GM04503 (cell line): ENCODE measurements at places on chromosomes 5 and 9.

- DNase-seq = peak; percentile 95
These were observed 568.0 kb upstream of the KLF4 start for GRCh38 chr9:108057421-108058134.

- no peak for DNase-seq
These were observed 60.9 kb upstream of the SLC2A8 start for GRCh38 chr9:127336086-127336485.

DNA sequence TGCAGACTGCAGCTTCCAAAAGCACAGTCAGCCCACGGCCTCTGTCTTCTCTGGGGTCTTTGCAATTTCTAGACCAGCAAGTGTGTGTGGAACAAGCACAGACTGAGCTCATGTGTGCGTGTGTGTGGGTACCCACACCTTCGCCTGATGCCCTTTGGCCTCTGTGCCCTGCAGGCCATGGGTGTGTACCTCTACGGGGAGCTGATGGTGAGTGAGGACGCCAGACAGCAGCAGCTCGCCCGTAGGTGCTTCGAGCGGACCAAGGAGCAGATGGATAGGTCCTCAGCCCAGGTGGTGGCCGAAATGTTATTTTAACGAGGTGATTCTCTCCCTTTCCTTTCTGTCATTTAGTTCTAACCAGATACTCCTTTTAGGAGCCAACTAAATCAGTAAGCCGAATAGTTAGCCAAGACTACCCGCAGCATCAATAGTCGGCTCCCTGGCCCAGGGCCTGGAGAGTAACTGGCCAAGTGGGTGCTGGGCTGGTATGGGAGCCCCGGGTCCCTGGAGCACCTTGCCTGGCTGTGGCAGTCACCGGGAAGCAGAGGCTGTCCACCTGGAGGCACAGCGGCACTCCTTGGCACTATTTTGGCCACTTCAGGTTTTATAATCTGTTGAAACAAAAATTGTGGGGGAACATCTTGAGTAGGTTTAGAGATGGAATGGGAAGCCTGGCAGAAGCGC is 235.0 kb downstream of the FANCC start:
- no peak for DNase-seq

GRCh38 chr5:11596185-11596584 is 308.1 kb downstream of the CTNND2 start:
- DNase-seq = no peak

DNA sequence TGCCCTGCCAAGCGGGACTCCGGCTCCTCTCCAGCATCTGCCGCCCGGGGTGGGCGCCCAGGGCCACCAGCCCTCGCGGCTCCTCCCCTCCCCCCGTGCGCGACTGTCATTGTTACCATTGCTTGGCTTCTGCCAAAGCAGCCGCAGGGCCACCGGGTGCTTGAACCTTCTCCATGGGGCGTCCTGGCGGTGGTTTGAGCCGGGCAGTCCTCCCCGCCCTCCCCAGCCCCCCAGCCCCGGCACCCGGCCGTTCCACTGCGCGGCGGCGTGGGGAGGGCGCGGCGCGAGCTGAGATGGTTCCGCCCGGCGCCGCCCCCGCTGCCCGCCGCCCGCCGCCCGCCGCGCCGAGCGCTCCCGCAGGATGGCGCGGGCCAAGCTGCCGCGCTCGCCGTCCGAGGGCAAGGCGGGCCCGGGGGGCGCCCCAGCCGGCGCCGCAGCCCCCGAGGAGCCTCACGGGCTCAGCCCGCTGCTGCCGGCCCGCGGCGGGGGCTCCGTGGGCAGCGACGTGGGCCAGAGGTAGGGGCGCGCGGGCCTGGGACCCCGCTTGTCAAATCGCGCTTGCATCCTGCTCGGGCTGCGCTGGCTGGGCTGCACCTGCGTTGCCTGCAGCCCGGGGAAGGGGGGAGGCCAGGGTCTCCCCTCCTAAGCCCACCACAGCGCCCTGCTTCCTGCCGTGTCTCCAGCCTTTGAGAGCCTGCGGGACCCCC is 34.4 kb downstream of the KCNT1 start:
- no peak for DNase-seq

- no peak for DNase-seq
These were observed 125.2 kb upstream of the CDH18 start for GRCh38 chr5:20113031-20113715.

DNA sequence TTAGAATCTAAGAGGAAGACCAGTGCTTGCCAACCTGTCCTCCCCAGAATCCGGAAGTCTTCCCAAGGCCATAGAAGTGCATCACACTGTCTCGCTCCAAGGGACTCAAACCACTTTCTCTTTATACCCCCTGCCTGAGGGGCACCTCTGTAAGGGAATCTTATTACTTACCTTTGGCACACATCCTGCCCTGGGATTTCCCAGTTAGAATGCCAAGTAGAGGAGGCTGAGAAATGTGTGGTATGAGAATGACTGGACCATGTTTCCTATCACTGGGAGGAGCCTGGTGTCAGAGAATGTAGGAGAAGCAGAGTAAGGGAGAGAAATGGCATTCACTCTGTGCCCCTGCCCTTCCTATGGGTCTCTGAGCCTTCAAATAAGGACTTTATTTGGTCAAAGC is 85.8 kb downstream of the AOPEP start:
- peak; percentile 57 for DNase-seq

GRCh38 chr5:169871826-169872490 is 108.3 kb downstream of the INSYN2B start:
- no peak for DNase-seq

- no peak for DNase-seq
These were observed 35.6 kb downstream of the KLHL3 start for GRCh38 chr5:137700282-137700680.

- DNase-seq = no peak
These were observed 165.5 kb downstream of the C9orf50 start for GRCh38 chr9:129455151-129455995.

- no peak for DNase-seq
These were observed 12.7 kb upstream of the FCN1 start for GRCh38 chr9:134930398-134930797.

DNA sequence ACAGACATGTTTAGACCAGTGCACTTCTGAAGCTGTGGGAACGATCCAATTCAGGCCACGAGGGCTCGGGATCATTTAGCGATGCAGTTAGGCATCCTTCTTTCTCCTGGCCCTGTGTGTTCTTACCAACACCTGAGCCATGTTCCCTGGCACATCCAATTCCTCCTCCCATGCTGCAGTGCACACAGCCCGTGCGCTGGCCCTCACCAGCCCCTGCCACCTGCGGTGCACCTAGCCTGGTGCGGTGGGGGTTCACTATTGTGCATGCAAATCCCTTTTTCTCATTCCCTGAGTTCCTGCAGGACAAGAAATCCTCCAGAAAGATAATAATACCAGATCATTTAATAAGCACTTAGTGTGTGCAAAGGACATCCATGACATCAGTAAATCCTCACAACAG is 53.5 kb downstream of the NEURL1B start:
- no peak for DNase-seq

GRCh38 chr9:85212887-85213286 is 528.9 kb downstream of the AGTPBP1 start:
- DNase-seq = peak; percentile 54

DNA sequence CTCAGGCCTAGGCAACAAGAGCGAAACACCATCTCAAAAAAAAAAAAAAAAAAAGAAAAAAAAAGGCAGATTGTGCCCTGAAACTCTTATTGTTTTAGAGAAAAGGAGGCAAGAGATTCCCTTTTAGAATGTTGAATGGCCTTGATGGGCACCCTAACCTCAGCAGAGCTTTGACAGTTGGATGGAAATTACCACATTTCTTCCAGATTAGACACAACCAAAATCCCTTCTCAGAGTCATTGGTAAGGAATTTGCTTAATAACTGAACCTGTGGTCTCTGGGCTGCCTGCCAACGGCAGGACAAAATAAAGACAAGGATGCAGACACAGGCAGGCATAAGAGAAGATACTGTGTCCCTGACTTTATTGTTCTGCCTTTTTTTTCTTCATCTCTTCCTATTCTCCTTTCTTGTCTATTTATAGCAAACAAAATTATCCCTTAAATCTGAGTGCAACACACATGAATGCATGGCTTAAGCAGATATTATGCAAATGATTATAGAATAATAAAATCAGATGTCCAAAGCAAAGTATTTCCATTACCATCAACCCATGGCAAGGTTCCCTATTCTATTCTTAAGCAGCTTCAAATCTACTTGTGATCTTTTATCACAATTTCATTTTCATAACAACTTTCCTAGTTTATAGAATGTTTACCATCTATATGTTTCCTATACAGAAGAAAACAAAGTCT is 37.3 kb upstream of the TRIO start:
- peak; percentile 63 for DNase-seq

DNA sequence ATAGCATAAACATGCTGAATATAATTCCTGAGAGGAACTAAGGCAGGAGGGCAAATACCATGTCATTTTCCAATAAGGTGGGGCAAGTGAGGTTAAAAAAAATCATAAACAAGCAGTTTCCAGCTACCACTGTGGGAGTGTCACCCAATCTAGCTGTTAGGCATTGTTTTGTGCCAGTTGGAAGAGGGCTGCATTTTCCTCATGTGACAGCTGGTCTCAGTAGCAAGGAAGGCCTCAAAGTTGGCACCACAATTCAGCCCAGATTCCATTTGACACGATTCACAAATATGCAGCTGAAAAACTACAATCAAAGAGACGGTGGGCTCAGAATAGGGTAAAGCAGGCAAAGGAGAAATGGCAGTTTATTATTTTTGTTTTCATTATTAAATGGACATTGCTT is 636.1 kb downstream of the KIF4B start:
- no peak for DNase-seq

- no peak for DNase-seq
These were observed 325.2 kb downstream of the CETN3 start for GRCh38 chr5:90084342-90084741.

DNA sequence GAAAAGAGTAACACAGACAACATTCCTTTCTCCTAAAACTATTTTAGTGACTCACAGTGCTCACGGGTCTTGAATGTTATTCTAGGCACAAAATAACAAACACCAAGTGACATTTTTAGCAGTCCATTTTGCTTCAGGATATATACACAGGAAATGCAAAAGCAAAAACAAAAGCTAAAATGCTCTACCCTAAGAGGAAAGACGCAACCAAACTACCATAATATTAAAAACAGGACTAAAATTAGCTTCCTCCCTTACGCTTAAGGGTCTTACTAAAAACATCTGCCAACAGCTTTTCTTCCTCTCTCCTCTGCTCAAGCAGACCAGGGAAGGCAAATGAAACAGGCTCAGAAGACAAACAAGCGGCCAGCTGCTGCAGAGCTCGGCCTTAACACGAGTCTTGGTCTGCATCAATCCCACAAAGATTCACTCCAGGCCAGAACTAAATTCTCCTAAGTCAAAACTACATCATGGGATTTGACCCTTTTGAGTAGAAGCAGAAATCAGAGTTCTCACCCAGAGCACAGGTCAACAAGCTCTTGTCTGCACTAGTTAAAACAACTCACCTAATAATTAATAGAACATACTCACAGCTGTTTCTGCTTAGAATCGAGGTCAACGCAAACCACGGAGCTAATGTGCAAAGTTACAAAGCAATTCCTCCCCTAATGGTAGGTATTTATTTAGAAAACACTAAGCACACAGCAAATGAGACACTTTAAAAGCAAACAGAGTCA is 62.3 kb downstream of the RAPGEF1 start:
- DNase-seq = peak; percentile 53

DNA sequence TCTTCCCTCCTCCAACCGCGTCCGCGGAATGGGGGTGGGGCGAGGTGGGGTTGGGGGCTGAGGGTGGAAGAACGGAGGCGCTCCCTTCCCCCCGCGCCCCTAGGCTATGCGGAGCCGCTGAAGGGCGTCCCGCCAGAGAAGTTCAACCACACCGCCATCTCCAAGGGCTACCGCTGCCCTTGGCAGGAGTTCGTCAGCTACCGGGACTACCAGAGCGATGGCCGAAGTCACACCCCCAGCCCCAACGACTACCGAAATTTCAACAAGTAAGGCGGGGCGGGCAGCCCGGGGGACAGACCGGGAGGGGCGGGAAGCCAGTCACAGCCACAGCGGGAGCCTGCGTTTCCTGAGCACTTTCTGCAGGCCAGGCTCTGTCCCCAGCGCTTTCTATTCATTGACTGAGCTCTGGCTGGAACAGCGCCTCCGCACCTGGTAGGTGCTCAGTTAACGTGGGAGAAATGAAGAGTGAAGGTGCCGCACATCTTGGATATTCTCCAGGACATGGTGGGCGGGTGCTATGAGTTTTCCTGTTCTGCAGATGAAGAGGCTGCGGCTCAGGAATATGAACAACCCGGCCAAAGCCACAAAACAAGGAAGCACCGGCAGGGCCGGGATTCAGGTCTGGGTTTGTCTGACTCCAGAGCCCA is 11.3 kb downstream of the MYOZ3 start:
- no peak for DNase-seq

DNA sequence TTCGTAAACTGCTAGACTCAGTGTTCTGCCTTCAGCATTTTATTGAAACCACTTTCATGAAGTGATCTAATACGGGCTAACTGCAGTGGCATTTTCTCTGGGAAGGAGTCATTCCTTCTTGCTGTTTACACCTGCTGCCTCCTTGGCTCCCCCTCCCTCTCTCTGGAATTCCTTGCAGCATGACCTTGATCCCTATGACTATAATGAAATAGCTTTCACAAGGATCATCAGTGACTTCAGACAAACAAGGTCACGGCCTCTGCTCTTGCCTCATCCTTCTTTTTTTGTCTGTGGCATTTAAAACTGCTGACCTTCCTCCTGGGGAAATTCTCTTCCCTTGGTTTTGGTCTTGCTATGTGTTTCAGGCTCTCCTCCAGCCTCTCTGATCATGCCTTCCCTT is 90.2 kb downstream of the ZNF462 start:
- DNase-seq = peak; percentile 35

GRCh38 chr5:135085936-135086725 is 52.1 kb upstream of the PITX1 start:
- DNase-seq = no peak

DNA sequence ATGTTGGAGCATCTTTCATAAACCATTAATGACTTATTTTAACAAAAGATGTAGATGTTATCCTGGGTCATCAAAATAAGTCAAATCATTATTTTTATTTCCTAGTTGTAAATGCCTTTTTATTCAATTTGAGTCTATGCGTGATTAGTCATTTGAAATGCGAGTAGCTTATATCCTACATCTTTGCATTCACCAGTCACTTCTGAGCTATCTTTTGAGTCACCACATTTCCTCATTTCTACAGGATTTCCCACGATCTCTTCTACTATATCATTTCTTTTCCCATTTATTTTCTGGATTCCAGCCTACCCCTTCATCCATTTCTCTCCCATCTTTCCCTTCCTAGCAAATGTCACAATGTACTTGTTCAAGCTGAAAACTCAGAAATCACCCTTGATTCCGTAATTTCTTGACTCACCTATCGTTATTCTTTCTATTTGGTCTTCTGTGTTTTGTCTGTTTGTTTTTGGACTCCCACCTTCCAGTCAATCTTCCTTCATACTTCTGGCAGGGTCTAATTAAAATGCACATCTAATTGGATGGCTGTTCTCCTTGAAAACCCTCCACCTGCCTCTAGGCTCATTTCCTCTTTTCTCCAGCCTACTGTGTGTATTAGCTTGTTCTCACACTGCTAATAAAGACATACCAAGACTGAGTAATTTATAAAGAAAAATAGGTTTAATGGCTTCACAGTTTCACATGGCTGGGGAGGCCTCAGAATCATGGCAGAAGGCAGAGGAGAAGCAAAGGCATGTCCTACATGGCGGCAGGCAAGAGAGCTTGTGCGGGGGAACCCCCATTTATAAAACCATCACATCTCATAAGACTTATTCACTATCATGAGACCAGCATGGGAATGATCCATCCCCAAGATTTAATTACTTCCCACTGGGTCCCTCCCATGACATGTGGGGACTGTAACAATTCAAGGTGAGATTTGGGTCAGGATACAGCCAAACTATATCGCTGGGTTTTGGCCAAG is 112.4 kb downstream of the MEF2C start:
- no peak for DNase-seq
